ENCODE measurements at places on chromosomes 1 and 21.

DNA sequence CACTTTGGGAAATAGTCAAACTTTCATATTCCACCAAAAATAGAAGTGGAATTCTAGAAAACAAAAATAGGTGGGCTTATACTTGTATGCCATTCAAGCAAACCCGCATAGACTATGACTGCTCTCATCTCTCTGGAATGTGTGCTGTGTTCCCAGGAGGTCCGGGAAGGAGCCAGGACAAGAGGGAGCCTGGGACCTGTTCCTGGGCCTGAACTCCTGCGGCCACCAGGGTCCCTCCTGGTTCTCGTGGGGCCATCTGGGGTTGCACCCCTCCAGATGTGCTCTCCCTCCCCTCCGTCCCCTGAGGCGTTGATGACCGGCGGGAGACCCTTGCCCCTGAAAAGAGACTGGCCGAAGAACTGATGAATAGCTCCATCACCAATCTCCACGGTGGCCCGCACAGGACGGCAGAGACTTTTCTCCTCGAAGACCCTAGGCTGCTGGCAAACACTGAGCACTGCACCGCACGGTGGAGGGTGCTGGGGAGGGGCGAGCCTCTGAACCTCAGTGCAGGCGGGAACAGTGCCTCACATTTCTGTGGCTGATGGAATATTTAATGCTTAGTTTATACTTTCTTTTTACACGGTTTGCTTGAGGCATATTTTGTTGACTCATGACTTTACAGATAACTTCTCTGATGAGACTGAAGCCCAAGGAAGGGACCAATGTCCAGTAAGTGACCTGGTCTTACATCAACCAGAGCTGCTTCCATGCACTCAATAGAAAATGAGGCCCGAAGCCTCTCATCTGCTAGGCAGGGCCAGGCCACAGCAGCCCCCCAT lies 9.6 kb upstream of the ADARB1 start:
- DNase-seq: no peak

- DNase-seq: no peak
Measured at GRCh38 chr1:76257823-76258222, 183.3 kb downstream of the ST6GALNAC3 start.

GRCh38 chr21:45572231-45572630 lies 30.0 kb upstream of the SLC19A1 start:
- DNase-seq: no peak

DNA sequence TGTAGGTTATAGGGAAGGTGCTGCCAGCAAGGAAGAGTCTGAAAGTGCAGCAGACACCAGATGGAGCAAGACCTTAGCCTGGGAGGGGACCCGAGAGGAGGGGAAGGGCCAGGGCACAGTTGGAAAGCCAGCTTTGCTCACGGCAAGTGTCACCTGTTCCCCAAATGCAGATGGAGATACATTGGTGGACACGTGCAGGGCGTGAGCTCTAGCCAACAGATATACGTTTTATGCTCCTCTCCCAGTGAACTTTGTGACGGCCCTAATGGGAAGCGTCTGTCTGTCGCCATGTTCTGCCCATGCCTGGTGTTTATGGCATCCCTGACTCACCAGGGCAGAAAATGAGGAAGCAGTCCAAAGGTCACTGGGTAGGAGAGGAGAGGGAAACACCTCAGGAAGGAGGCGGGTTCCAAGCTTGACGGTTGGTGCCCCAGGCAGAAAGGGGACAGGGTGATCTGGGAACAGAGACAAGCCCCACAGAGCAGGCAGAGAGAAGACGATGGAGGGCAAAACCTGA lies 7.6 kb downstream of the GPA33 start:
- DNase-seq: no peak

DNA sequence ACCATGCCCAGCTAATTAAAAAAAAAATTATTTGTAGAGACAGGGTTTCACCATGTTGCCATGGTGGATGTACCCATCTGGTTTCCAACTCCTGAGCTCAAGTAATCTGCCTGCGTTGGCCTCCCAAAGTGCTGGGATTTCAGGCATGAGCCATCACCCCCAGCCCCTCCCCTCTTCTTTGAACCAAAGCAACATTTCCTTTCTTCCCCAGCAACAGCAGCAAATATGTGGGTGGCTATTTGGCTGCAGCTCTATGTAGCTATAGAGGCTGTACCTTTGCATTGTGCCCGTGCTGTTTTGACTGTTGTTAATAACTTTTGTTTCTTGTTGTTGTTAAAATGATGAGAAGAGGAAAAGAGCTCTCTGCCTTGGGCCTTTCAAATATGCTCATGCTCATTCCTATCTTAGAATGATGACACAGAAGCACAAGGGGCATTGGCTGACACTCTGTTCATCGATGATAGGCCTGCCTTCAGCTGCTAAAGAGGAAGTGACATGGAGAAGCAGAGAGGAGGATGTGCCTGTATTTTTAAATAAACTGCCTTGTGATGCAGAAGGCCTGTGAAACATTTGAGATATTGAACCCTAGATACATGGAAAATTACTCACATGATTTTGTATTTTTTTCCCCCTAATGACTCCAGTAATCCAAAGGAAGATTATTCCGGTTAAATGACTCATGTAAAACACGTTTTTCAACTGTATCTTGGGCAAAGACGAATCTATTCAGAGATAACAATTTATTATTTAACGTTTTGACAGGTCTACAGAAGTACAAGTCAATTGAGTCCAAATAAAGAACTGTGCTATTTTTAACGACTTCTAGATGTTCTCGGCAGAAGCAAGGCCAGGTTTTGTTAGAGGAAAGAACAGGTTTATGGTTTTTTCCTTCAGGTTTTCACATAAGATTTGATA lies 20.5 kb upstream of the XPR1 start:
- DNase-seq: no peak

- no peak for DNase-seq
Measured at GRCh38 chr1:193241132-193241827, 54.9 kb upstream of the B3GALT2 start.

DNA sequence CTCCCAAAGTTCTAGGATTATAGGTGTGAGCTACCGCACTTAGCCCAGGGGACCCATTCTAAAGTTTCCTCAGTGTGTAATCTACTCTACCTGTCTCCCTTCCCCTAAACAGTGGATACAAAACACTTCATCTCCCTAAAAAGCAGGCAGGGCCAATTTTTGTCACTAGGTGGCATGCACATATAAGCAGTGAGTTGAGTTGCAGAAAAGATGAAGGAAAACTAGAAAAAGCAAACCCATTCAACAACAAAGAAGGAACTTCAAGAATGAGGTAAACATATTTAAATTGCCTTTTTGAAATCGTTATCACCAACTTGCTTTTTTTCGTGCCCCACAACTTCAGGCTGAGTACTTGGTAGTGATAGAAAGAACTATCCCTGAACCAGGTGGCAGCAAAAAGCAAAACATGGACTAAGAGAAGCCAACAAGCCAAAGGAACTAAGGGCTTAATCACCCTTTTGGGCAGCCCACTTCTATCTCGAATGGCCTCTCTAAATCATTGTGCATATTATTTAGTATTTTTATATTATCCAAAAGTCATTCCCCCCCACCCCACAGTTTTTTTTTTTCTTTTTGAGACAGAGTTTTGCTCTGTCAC lies 19.7 kb upstream of the ALDH9A1 start:
- DNase-seq: peak; percentile 25

GRCh38 chr21:31342348-31342747 lies 1.7 kb downstream of the TIAM1 start:
- no peak for DNase-seq

DNA sequence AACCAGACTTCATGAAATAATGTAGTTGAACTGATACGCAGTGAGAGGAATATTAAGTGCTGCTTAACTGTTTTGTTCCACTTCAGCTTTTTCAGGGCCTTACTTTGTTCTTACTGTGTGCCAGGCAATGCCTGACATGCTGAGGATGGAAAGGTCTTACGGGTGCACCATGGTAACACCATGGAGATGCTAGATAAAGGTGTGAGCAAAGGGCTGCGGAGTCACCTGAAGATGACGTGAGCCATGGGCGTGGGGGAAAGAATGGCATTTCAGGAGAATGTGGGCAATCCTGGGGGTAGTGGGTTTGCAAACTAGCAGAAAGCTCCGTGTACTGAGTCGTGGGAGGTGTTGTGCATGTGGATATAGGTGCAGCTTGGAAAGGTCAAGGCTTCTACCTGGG lies 27.3 kb downstream of the MAN1C1 start:
- no peak for DNase-seq

- DNase-seq: no peak
Measured at GRCh38 chr1:87781554-87781953, 452.9 kb downstream of the LMO4 start.

- DNase-seq: no peak
Measured at GRCh38 chr1:235052067-235053008, 76.3 kb downstream of the TOMM20 start.

- no peak for DNase-seq
Measured at GRCh38 chr1:46070164-46070814, 62.1 kb downstream of the PIK3R3 start.

DNA sequence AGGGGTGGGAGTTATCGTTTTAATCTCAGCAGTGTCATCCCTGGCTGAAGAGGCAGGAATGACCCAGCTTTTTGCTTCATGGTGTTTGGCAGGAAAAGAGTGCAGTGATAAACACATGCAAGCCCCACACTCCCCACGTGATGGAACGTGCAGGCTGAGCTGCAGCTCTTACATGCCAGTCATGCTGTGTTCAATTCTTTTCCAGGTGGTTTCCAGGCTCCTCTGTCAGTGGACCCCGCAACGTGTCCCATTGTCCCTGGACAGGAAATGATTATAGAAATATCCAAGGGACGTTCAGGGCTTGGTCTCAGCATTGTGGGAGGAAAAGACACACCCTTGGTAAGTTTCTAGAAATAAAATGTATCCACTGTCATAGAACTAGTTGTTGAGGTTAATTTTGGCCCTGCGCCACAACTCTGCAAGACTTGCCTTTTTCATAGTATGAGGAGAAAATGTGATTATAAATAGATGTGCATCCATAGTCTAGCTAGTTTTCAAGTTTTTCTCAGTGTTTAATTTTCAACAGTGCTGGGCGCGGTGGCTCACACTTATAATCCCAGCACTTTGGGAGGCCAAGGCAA lies 110.2 kb upstream of the L1TD1 start:
- DNase-seq: no peak

GRCh38 chr1:106043971-106044370 lies 1012.5 kb upstream of the PRMT6 start:
- DNase-seq: no peak

DNA sequence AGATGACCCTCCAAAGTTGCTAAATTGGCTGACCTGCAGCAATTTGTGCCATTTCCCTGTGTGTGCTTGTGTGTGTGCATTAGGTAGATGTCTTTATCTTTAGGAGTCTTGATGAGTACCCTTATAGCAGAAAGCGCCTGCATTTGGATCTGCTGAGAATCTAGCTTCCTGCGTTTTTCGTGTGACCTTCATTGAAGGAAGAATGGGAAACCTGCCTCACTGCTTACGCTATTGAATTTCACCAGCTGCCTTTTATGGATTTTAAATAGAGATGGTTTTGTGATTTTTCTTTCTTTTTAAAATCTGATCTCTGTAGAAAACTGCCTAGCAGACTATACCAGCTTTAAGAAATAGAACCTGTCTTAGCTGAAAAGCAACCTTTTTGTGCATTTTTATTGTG lies 124.5 kb downstream of the CACHD1 start:
- no peak for DNase-seq

GRCh38 chr1:46396441-46397398 lies 2.6 kb downstream of the FAAH start:
- no peak for DNase-seq

- no peak for DNase-seq
Measured at GRCh38 chr1:98287626-98288025, 366.8 kb upstream of the DPYD start.

DNA sequence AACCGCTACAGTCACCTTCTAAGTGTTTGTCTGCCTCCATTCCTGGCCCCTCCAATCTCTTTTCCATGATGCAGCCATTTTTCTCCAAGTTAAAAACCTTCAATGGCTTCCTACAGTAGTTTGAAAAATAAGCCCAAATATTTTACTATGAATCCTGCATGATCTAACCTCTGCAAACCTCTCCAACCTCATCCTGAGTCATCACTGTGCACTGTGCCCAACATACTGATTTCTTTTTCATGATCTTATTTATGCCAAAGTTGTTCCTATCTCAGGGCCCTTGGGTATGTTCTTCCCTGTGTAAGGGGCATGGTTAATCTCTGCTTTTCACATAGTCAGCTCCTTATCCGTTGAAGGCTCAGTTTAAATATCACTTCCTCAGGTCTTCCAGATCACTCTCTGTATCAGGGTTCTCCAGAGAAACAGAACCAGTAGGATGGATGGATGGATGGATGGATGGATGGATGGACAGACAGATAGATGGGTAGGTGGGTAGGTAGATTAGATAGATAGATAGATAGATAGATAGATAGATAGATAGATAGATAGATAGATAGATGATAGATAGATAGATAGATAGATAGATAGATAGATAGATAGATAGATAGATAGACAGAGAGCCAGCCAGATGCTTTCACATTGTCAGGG lies 18.1 kb upstream of the PTPN14 start:
- no peak for DNase-seq

DNA sequence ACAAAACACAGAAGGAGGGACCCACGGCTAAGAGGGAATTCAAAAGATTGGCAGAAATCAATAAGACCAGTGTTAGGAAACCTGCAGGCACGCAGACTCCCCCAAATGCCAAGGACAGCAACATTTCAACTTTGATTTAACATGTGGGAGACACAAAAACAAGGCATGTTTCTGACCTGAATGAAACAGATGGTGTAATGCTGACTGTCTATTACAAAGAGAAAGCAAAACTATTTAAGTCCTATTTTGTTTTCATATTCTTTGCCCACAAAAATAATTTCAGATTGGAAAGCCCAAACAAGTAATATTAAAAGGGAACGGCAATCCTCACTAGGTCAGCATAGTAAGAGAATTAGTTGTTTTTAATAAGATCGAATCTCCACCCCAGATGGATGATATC lies 107.9 kb downstream of the S1PR1 start:
- no peak for DNase-seq

DNA sequence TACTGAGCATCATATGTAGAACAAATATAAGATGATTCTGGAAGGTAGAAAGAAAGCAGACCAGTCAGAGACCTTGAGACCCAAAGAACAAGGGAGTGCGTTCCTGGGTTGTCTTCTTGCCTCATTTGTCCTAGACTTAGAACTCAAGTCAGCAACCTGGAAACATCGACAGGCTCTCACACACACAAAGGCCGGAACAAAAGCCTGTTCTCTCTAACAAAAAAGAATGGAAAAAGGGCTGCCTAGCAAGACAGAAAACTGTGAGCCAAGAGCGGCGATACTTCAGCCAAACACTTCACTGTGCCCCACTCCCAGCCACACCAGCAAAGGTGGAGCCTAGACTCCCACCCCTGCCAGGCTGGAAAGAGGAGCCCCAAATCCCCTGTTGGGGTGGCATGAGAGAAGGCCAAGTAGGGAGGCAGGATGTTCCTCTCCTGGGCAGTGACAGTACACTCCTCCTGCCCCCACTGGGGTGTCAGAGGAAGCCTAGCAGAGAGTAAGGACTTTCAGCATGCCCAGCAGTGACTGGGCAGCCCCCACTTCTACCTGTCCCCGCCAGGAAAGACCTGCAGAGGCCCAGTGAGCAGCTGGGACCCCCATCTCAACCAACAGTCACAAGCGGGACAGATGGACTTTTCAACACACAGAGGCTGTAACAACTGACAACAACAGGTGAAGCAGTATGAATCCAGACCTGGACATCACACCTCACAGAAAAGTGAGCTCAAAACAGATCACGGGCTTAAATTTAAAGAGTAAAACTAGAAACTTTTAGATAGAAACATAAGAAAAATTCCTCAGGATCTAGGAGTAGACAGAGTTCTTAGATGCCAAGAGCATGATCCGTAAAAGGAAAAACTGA lies 33.0 kb downstream of the MRAP start:
- DNase-seq: no peak

- DNase-seq: no peak
Measured at GRCh38 chr1:160256396-160257046, 5.8 kb downstream of the DCAF8 start.

All from stimulated activated CD4-positive, alpha-beta T cell treated with anti-CD3 and anti-CD28 coated beads, Interleukin-2, amount 100 ng/mL, for 24 hours (primary cell).